ENCODE measurements at places on chromosomes 12 and 14.

DNA sequence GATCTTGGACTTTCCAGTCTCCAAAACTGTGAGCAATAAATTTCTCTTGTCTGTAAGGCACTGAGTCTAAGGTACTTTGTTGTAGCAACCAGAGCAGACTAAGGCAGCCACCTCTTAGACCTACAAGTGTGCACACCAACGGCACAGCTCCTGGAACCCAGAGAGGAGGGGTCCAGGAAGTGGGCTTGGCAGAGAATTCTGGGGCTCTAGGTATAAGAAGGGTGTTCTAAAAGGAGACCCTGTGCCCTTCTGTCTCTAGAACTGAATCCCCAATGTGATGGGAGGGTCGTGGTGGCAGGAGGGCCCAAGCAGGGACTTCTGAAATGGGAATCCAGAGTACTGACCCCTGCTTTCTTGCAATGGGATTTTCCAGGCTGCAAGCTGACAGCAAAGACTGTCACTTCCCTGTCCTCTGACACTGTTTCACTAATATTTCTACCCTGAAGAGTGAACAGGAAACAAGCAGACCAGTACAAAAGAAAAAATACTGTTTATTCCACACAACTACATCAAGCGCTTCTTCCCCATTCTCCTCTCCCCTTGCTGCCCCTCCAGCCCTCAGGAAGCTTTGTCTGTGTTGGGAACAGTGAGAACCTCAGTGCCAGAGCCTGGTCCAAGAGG, 13.6 kb upstream of the TFCP2 start:
- DNase-seq = no peak

- DNase-seq = no peak
Observed at GRCh38 chr14:91946622-91947474, 646 bp downstream of the FBLN5 start.

GRCh38 chr12:94204499-94205247, 56.3 kb downstream of the PLXNC1 start:
- DNase-seq = no peak

DNA sequence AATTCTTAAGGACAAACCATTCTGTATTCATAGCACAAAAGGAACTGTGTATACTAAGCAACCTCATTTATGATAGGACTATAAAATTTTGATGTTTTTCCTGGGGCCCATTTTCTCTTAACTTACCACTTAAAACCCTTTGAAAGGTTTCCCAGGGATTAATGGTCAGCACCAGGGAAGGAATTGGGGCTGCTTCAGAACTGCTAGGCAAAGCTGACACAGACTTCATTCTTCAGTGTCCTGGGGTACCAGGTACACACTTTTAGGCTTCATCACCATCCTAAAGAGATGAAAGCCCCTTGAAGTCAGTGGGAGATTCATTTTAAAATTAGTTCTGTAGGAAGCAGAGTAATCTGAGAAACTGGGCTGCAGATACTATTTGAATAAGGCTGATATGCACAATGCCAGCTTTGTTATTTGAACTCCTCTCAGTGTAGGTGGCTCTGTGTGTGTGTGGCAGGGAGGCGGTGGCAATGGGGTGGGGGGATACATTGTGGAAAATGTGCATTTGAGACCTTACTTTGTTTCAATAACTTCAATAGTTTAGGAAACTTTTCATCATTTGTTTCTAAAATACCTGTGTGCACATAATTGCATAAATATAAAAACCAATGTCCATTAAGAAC, 329.3 kb upstream of the DCN start:
- no peak for DNase-seq

GRCh38 chr14:75070383-75070782, 942 bp downstream of the ZC2HC1C start:
- no peak for DNase-seq

DNA sequence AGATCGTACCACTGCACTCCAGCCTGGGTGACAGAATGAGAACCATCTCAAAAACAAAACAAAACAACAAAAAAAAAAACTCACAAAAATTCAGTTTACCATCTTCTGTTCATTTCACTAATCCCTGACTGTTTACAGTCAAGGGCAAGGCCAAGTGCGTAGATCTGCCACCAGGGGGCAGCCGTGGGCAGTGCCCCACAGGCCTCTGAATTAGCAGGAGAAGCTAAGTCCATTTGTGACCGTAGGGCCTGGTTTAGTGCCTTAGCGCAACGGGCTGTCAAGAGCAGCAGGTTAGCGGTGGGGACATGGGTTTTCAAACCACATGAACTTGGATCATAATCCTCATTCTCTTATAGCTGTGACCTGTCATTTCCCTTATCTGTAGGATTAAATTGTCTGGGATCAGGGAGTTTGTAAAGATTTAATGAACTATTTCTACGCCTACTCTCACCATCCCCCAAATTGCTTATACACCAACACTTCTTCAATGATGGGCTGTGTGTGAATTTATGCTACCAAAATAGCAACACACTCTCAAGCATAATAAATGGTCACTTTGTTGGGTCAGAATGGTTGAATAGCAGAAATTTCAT, 49.0 kb downstream of the KCTD10 start:
- DNase-seq = peak; percentile 69

DNA sequence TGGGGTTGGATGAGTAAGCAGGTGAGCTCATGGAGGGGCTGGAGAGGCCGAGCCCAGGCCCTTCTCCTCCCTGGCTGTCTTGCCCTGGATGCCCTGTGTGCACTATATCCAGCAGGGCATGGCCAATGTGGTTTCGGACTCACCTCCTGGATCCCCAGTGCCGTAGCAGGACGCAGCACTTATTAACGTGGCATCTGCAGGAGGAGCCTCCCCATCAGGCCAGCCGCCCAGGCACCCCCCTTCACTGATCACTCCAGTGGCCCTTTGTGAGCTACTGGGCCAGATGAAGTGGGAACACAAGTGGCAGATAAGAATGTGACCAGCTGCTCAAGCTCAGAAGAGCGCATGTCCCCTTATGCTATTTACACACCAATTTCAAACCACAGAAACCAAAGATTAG, 43.1 kb upstream of the DICER1 start:
- DNase-seq = no peak

DNA sequence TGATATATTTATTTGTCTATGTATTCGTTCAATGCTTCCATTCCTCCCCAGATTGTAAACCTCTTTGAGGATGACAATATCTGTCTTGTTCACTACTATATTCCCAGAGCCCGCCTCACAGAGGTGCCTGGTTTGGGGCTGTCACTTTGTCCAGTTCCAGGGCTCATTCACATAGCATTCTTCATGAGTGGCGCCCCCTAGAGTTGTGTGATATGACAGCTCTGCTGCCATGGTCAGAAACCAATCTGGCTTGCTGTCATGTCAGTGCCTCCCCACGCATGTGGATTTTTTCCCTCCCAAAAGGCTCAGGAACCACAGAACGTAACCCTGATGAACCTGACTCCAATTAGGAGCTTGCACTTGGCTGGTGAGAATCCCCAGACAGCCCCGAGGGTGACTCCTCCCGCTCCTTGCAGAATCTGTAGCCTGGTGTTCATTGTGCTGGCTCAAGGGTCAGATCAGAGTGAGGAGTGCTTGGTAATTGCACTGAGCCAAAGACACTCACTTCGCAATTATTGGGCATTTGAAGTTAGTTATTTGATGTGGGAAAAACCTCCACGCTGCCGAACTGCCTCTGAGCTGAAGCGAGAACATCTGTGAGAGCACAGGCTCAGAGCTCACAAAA, 145.5 kb downstream of the PTPN11 start:
- no peak for DNase-seq

DNA sequence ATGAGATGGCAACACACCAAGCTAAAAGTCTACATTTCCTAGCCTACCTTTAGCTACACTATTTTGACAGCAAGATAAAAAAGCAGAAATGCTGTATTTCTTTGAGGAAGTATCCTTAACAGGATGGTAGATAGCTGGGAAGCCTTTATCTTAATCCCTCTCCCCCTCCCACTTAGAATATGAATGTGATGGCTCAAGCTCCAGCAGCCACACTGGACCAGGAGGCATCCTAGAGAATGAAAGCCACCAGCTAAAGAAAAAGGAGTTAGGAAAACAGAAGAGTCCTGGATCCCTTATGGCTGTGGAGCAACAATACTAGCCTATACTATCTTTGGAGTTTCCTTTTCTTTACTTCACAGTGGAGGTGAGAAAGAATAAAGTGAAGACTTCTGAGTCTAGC, 15.1 kb downstream of the NAP1L1 start:
- no peak for DNase-seq

DNA sequence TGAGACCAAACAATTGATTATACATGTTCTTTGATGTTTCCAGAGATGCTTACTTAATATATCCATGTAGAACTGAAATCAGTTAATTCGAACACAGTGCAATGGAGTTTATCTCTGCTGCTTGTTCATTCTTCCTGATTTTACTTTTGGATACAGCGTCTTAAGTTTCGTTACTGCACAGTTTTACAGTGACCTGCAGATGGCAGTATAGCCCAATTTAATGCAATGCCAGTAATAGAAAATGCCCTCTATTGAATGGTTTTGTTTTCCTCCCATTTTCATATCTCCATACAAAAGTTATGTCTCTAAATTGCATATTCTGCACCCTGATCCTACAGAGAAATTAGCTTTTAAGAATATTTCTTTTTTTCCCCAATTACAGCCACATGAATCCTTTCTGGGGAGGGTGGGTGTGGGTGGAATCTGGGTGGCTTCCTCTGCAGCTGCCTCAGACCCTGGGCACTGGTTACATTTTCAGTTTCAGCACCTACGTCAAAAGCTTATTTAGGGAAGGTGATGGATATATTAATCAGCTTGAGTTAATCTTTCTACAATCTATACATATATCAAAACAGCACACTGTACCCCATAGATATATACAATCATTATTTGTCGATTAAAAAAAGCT, 101.1 kb upstream of the DCD start:
- peak; percentile 73 for DNase-seq

DNA sequence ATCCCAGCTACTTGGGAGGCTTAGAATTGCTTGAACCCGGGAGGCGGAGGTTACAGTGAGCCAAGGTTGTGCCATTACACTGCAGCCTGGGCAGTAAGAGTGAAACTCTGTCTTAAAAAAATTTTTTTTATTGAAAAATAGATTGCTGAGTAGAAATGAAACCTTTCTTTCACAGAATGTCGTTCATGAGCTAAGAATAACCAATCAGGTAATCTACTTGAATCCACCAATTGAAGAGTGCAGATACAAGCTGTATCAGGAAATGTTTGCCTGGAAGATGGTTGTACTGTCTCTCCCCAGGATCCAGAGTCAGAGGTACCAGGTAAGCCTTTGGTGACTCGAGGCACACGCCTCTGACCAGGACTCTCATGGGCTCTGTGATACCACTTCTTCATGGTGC, 27.0 kb downstream of the DYNC1H1 start:
- no peak for DNase-seq

DNA sequence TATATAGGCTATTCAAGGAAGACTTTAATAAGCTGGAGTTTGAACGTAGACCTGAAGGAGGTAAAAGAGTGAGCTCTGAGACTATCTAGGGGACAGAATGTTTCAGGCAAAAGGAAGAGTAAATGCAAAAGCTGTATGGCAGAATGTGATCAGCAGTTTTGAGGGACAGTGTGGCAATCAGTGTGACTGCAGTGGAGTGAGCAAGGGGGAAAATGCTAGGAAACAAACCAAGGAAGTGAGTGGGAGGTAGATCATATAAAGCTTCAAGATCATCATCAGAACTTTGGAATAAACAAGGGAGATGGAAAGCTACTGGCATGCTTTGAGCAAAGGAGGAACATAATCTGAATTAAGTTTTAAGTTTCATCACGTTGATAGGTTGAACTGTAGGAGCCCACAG, 67.5 kb upstream of the BTG1 start:
- no peak for DNase-seq

Measured in CD4-positive, alpha-beta T cell (primary cell).